ENCODE measurements at places on chromosomes 13 and 19.

GRCh38 chr13:20713751-20714150 is 10.3 kb downstream of the IL17D start:
- DNase-seq = no peak

DNA sequence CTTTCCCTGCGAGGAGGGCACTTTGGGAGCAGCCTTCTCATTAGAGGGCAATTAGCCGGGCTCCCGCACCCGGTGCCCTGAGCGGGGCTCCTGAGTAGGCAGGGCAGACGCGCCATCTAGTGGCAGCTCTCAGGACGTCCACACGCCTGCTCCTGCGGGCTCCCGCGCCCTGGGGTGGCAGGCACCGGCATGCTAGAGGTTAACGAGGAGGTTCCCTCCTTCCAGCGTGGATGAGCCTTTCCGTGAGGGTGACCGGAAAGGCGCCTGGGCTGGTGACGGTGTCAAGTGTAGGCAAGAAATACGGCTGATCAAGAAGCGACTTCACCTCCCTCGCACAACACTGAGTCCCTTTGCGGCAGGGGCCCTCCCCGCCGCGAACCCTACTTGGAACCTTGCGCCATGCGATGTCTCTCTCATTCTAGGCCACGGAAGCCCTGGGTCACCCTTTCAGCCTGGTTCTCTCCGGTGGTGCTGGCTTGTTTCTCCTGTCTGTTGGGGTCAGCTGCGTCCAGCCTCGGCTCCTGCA is 67.7 kb downstream of the ALOX5AP start:
- peak; percentile 31 for DNase-seq

DNA sequence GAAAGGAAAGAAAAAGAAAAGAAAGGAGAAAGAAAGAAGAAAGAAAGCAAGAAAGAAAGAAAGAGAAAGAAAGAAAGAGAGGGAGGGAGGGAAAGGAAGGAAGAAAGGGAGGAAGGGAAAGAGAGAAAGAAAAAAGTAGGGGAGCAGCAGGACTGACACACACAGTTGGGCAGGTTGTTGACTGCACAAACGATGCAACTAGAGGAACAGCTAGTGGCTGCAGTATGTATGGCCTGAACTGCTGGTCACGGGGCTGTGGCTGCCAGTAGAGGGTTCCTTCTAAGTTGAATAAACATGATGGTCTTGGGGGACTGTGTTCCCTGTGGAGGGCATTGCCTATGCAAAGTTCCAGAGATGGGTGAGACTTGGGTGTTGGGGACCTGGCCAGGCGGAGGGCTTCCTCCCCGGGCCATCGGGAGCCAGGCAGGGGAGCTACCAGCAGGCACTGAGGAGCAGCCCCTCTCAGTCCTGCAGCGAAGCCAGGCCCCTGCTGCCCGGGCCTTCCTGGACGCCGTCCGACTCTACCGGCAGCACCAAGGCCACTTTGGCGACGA is 16.7 kb upstream of the COLGALT1 start:
- DNase-seq = no peak

DNA sequence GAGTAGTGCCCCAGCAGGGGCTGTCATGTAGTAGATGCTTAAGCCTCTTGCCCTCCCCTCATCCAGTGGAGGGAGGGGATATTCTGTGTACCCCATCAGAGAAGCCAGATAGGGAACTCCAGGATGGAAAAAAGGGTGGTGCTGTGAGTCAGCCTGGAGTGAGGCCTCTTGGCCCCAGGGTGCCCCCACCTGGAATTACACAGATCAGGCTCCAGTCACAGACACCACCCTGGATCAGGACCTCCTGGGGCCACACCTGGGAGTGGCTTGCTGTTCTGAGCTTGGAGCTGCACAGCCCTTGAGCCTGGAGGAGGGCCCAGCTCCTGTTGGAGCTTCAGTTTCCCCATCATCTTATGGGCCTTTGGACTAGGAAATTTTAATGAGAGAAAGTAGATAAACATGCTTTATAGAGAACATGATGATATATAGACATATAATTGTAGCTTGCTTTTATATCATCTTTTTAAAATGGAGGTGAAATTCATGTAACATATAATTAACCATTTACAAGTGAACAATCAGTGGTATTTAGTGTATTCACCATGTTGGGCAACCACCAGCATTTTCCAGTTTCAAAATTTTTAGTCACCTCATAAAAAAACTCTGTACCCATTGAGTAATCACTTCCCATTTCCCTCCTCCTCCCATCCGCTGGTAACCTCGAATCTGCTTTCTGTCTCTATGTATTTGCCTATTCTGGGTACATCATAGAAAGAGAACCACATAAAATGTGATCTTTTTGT is 24.6 kb downstream of the CYP4F22 start:
- no peak for DNase-seq

- DNase-seq = no peak
Observed at GRCh38 chr13:90118467-90119071, 1228.9 kb upstream of the MIR17HG start.

- DNase-seq = no peak
Observed at GRCh38 chr19:7619671-7620441, 9.5 kb downstream of the XAB2 start.

DNA sequence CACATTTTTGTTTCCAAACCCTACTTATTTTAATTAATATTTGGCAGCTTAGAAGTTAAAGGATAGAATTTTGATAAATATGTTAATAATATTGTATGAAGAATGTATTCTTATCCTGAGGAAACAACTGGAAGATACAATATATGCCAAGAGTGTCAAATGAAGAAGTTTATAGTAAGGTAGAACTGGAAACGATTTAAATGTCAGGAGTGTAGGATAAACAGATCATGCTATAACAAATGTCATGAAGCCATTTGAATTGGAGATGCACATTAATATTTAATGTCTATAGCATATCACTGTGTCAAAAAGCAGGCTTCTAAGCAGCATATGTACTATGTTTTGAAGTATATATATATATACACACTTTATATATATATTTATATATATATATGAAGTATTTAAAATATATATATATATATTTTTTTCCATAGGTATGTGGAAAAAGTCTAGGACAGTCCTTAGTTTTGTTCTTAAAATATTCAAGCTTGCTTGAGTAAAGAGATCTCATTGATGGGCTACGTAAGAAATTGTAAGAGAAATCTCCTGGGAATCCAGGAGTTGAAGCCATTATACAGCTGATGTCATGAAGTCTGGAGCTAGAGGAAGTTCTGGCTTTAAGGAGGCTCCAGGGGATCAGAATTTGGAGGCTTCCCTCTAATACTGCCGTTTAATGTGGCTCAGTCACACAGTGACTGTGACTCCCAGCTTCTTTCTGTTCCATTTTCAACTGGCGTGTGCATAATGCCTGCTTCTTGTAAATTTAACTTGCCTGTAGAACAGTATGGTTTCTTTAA is 79.9 kb upstream of the MYCBP2 start:
- DNase-seq = no peak

DNA sequence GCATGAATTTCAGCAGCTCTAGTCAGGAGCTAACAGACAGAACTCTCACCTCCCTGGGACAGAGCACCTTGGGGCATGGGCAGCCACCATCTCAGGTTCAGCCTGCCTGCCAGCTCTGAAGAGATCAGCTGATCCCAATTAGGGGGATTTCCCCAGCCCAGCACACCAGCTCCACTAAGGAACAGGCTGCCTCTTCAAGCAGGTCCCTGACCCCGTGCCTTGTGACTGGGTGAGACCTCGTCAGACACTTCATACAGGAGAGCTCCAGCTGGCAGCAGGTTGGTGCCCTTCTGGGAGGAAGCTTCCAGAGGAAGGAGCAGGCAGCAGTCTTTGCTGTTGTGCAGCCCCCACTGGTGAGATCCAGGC is 84.5 kb upstream of the UFM1 start:
- DNase-seq = no peak

DNA sequence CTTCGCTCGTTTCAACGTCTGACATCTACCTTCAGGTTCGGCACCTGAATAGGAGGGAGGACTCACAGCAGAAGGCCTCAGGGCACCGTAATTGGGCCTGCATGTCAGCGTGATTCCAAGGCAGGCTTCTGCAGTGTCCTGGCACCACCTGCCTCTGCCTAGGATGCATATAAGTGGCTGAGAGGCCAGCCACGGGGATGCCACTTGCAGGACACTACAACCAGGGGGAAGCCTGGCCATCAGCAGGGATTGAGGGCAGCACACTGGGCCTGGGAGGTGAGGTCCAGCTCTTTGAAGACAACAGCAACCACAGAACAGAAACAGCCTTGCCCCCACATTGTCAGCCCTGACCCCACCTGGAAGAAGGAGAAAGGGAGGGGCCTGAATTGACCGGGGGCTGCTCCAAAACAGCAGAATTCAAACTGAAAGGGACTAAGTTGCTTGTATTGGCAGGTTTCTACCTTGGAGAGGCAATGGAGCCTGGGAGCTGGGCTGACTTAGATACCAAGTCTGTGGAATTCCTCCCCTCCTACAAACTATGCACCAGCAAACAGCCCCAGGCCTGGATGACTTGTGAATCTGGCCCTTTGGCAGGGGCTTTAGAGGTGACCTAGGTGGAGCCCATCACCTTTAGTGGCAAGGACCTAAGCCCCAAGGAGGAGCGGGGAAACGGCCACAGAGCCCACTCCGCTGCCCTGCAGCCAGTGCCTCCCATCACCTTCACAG is 34.1 kb upstream of the POMP start:
- DNase-seq = no peak

GRCh38 chr13:67557642-67558241 is 327.6 kb upstream of the PCDH9 start:
- DNase-seq = no peak

DNA sequence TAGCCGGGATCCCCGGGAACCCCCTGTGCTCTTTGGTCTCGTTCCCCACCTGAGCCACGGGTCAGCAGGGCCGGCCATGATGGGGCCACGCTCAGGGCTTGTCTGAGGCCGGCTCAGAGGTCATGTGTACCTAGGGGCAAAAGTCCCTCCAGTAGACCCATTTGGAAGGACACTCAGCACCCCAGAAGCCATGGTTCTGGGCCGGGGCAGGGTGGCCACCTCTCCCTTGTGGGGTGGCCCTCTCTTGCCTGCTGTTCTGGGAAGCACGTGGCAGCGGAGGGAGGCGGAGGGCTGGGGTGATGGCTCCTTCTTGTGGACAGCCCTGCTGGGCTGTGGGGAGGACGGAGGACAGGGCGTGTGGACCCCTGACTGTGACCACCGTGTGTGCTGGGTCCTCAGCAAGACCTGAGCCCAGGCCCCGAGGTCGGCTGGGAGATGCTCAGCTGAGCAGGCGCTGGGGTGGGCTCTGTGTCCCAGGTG is 6.4 kb upstream of the PEAK3 start:
- DNase-seq = no peak

DNA sequence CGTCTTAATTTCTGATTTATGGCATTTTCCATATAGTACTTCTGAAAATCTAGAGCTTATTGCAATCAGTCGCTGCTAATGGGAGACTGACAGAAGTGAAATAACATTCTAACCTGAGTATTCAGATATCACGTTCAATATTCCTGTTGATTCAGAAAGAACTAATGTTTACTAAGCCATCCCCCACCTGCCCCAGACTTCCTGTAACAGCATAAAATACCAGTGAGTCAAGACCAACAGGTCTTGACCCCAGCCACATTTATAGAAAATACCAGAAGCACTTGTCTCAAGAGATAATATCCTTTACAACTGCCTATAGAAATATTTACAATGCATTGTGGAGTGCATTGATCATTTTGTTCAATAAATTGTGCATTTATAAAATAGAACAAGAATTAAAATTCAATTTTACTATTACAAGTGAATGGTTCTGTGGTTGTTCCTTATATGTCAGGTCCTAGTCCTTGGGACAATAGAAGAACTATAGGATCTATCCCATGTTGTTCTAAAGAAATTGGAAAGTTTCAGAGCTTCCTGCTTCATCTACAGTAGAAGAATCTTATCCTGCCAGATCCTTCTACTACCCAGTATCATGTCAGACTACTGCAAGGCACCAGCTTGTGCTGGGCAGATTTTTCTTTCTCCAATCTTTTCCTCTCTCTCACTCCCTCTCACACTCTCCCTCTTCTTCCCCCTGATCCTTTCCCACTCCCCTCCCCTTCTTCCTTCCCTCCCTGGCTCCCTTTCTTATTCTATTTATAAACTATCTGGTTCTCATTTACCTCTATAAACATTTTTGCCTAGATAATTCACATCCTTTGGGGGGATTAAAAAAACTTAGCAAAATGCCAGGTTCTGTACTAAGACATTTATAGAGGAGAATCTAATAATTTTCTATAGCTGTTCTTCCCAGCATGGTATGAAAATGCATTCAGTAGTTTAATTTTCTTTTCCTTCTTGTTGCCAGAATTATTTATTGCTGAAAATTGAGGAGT is 629.9 kb downstream of the DIAPH3 start:
- no peak for DNase-seq

DNA sequence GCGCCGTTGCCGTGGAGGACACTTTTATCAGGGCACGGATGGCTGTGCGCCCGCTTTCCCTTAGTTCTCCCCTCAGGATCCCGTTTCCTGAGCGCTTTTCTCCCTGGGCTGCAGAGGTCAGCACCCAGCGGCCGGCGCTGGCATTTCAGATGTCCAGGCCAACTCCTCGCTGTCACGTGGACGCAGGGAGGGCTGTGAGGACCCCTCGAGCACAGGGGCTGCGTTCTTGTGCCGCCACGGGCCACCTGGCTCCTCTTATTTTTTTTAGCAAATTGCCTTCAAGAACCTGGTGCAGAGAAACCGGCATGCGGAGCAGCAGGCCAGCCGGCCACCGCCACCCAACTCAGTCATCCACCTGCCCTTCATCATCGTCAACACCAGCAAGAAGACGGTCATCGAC is 22.3 kb downstream of the ATP4B start:
- no peak for DNase-seq

DNA sequence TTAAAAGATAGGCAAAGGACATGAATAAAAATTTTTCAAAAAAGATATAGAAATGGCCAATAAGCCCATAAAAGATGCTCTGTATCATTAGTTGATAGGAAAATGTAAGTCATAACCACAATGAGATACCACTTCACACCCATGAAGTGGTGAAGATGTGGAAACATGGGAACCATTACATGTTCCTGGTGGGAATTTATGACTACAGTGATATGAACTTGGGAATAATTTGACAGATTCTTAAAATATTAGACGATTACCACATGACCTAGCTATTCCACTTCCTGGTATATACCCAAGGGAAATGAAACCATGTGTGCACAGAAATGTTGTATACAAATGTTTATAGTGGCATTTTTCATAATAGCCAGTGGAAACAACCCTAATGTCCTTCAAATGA is 232.2 kb downstream of the GGACT start:
- no peak for DNase-seq

GRCh38 chr13:106479929-106480328 is 55.5 kb downstream of the EFNB2 start:
- no peak for DNase-seq

- no peak for DNase-seq
Observed at GRCh38 chr13:20990910-20991525, 70.4 kb downstream of the LATS2 start.

DNA sequence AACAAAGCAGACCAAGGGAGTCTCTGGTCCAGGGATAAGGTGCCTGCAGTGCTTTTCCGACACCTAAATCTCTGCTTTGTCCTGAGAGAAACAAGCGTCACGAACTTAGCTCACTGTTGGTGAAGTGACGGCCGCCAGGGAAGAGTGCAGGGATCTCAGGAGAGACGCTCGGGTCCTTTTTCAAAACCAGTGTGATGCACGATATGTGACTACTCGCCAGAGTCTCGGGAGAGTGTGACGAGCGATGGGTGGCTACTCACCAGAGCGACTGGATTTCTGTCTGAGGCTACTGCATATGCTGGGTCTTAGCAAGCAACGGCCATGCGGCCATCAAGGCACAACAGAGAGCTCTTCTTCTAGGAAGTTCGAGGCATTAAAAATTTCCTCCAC is 16.5 kb upstream of the CFAP97D2 start:
- DNase-seq = no peak

GRCh38 chr19:44212866-44213346 is 574 bp downstream of the ZNF227 start:
- no peak for DNase-seq

Measured in NCI-H774 (cell line).